Cerebellum (tissue), 4 donors: ENCODE measurements at places on chromosomes 2 and 18. TPM values are rescaled to one million over a fixed set of nuclear protein-coding genes. Genes with fewer than 3 reads are reported as not detected.

The GCG gene
- not detected for total RNA-seq

DNA sequence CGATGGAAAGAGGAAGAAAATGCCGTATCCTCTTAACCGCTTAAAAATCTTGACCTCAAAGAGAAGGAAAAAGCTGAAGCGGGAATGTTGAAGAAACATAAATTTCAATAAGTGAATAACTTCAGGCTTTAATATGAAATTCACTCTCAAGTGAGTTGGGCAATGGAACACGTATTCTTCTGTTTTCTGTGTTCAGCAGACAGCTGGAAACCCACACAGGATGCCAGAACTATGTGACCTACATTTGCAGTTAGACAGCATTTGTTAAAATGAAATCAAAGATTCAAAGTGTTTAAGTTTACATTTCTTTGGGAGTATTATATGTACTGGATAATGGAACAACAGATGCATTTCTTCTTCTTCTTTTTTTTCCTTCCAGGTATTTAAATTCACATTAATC, 80.5 kb upstream of the SPATS2L start:
- peak; percentile 19 for DNase-seq

The FEV gene
- total RNA-seq, result not detected

The CNDP1 gene
- total RNA-seq, result 0.36 TPM

GRCh38 chr18:59691996-59692395, 5.2 kb downstream of the CCBE1 start:
- DNase-seq, result no peak
